Stimulated activated CD8-positive, alpha-beta memory T cell treated with anti-CD3 and anti-CD28 coated beads, Interleukin-4, amount 100 ng/mL, for 24 hours (primary cell): ENCODE measurements at places on chromosomes 7 and 10.

- no peak for DNase-seq
These were observed 70.5 kb downstream of the TMEM270 start for GRCh38 chr7:73931502-73931901.

DNA sequence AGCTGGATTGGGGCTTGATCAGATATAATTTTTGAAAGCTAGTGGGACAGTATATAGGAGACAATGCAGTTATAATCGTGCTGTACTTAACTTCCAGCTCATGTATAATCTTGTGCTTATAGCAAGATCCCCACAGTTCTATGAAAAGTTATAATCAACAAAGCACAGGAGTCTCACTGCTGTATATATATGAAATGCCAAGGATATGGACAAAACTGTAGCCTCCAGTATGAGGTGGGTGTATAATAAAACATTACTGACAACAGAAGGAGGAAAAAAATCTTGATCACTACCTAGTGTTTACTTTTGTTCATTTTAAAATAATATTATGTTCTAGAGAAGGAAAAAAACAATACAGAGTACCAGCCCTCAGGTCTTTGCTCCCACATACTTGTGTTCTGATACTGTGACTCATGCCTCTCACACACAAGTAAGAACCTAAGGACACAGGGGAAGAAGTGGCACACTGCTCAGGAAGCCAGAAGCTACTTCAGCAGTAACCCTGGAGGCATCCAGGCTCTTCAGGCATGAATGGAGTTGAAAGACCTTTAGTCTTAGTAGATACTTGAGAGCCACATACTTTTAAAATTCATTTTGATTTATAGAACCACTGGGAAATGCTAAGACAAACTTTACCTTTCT lies 265.7 kb upstream of the IMMP2L start:
- DNase-seq = no peak

GRCh38 chr7:11591055-11591633 lies 240.9 kb downstream of the THSD7A start:
- DNase-seq = no peak

GRCh38 chr10:1852841-1853240 lies 115.5 kb upstream of the ADARB2 start:
- DNase-seq = no peak
